HAP-1 (cell line): ENCODE measurements at places on chromosomes 5 and 9.

DNA sequence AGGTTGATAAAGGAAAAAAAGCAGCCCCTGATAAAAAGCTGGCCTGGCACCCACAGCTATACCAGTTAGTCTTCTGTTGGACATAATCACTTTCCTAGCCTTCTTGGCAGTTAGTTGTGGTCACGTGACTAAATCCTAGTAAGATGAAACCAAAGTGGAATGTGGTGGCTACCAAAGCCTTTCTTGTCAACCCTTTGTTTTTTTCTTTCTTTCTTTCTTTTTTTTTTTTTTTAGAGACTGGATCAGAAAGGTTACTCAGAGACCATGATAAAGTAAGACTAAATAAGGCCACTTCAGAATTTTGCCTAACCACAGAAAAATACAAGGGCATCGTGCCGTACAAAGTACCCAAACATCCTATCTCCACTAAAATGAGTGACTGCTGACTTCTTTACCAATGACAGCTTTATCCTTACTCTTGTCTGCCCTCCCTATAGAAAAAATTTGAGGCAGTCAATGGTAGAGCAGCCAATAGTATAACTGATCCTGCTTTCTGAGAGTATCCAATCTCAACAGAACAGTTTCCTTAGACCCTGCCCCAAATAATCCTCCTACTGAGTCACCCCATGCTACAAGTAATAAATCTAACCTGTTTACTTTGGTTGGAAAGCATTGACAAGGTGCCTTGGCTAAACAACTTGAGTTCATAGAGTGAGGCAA is 14.2 kb upstream of the KIF27 start:
- DNase-seq: peak; percentile 62

GRCh38 chr5:167947306-167947705 is 344.1 kb upstream of the WWC1 start:
- no peak for DNase-seq

- DNase-seq: peak; percentile 53
These were observed 137.9 kb upstream of the GRHPR start for GRCh38 chr9:37284636-37285035.

- DNase-seq: no peak
These were observed 1.9 kb upstream of the CDKN2B start for GRCh38 chr9:22010866-22011625.

DNA sequence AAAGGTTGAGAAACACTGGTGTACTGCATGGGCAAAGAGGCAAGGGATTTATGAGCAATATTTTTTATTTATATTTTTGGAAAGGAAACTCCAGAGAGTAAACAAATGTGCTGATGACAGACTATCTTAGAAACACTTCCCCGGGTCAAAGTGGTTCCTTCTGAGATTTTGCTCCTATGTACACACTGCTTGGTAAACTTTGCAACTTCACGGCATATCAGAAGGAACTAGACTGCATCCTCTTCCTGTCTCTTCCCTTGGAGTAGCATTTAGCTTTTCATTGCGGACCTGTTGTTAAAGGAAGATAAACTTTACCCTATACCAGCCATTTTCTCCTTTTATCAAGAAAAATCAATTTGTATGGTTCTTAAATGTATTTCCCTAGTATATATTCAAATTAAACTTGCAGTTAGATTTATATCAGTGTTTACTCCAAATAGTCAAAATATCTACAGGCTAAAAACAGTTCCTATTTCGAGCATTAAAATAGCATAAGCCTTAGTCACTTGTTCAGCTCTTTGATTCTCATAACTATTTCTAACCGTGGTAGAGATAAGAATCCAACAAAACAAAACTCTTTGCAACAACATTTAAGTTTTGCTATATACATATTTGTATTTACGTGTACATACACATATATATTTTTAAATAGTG is 48.0 kb upstream of the LRRC19 start:
- DNase-seq: no peak

DNA sequence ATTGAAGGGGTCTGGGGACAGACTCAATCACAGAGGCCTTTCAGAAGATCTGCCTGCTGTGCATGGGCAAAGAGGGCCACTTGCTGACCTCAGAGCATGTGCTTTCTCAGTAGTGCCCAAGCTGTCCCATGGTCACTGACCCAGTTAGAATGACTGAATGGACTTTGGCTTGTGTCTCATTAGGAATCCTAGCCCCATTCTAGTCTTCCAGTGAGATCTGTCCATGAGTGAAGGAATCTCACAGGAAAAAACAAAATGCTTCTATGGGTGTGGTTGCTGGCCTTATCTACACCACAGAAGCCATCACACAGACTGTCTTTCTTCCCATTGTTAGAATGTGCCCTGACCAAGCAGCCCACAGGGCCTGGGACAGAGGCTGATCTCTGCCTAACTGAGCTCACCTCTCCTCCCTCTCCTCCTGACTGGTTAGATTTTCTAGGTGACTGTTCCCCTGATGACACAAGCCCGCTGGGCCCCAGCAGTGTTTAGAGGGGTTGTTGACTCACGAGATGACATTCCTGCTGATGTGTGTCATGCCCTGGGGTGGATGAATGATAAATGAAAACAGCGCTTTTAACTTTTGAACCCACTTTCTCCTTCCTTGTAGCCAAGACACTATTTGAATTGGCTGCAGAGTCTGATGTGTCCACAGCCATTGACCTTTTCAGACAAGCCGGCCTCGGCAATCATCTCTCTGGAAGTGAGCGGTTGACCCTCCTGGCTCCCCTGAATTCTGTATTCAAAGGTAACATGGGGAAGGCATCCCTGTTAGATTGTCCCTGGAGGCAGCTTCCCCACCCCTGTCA is 24.8 kb downstream of the TGFBI start:
- no peak for DNase-seq

DNA sequence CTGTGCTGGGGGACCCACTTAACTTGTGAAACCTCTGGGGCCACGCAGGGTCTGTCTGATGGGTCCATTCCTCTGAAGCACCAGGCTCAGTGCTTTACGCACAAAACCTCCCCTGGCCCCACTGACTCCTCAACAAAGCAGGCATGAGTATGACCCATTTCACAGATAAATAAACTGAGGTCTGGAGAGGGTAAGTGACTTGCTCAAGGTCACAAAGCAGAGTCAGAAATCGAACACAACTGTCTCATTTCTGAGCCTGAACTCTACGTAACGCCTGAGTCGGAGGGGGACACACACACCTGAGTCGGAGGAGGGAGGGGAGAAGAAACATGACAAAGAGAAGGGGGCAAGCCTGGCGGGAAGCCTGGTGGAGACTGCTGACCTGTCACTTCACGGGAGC is 48.0 kb upstream of the RAPGEF1 start:
- DNase-seq: no peak

GRCh38 chr5:104452550-104452949 is 890.0 kb upstream of the NUDT12 start:
- DNase-seq: no peak

- DNase-seq: peak; percentile 12
These were observed 968 bp downstream of the NKD2 start for GRCh38 chr5:1009359-1010180.

- no peak for DNase-seq
These were observed 13.3 kb downstream of the ITGA2 start for GRCh38 chr5:53002491-53002890.

- no peak for DNase-seq
These were observed 13.6 kb upstream of the GPX3 start for GRCh38 chr5:151006704-151007334.

DNA sequence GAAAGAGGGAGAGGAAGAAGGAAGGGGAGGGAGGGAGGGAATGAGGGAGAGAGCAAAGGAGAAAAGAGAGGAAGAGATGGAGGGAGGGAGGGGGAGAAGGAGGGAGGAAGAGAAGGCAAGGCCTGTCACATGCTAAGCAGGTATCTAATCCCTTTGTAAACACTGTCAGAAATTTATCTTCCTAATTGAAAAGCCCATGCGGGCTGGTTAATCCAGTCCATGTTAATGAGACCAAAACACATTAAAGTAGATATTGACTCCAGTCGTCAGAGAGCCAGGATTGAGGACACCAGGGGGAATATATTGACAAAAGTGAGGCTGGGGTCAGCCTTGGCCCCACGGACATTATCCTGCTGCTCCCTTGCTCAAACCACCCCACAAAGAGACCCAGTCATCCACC is 37.4 kb upstream of the ALDH1B1 start:
- no peak for DNase-seq

- DNase-seq: no peak
These were observed 118.6 kb downstream of the ADAMTS2 start for GRCh38 chr5:179226696-179227095.

DNA sequence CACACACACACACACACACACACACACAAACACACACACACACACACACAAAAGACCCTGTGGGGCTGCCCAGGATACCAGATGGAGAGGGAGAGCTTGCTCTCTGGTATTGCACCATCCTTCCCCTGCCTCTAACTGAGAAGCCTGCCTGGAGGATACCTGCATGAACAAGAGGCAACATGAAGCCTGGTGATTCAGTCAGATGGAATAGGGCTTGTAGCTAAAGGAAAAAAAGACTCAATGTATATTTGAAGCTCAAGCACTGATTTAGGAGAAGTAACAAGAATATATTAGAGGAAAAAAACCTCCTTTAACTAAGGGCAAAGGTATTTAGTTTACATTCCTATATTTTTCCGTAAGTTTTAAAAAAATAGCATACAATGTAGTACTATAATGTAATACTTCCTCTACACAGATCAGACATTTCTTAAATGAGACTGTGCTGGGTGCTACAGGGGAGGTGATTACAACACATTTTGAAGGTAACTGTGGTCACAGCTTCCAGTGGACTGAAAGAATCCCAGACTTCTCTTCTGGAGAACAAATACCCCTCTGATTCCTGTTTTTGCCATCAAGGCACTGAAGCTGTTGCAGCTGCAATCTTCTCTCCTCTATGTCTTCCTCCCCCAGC is 169.3 kb downstream of the DCP2 start:
- no peak for DNase-seq

GRCh38 chr9:129283705-129284606 is 105.9 kb upstream of the IER5L start:
- peak; percentile 6 for DNase-seq
